ENCODE measurements at places on chromosomes 4 and X. TPM values are rescaled to one million over a fixed set of nuclear protein-coding genes. Genes with fewer than 3 reads are reported as not detected.

Gene ADH4
- not detected for total RNA-seq

Gene NEIL3
- 6.9 TPM for total RNA-seq

Gene SOX3
- not detected for total RNA-seq

Gene FRMD7
- not detected for total RNA-seq

Gene BDH2
- 36.4 TPM for total RNA-seq

Gene IDH3G
- total RNA-seq, result 57.7 TPM

Gene SSX1
- not detected for total RNA-seq

Gene HELT
- total RNA-seq, result not detected

Gene GATA1
- total RNA-seq, result not detected
